Left lobe of liver (tissue), 2 donors: ENCODE measurements at places on chromosomes 12 and 14. TPM values are rescaled to one million over a fixed set of nuclear protein-coding genes. Genes with fewer than 3 reads are reported as not detected.

DNA sequence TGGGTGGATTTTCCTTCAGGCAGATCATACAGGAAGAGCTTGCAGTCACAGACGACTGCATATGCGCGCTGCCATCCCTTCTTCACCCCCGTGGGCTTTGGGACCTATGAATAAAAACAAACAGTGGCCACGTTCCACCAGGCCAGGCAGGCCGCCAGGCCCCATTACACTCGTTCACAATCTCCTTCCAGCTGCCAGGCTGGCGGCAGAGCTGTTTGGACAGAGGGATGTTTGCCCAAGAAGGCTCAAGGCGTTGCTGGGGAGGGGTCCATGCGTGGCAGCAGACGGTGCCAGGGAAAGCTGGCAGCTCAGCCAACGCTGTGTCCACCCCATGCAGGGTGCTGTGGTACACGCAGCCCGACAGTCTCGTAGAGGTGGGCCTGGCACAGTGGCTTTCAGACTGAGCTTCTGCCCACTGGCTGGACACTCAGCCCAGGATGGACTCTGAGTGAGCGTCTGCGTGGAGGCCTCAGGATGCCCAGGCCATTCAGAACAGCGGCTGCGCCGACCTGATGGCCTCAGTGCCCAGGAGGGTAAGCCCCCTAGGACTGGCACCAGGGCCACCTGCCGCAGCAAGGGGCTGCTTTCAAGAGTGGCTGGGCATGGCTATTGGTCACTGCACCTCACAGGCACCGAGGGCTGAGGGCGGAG, 27.5 kb downstream of the AMN start:
- peak; percentile 82 for DNase-seq

- DNase-seq: no peak
Observed at GRCh38 chr12:69469854-69470188, 367 bp upstream of the FRS2 start.

GRCh38 chr12:51482929-51483697, 58.5 kb downstream of the SLC4A8 start:
- no peak for DNase-seq

ADGRD1 gene
- 11.6 TPM for total RNA-seq

KRT77 gene
- not detected for total RNA-seq

GRCh38 chr12:5522432-5523335, 90.8 kb downstream of the NTF3 start:
- no peak for DNase-seq

DNA sequence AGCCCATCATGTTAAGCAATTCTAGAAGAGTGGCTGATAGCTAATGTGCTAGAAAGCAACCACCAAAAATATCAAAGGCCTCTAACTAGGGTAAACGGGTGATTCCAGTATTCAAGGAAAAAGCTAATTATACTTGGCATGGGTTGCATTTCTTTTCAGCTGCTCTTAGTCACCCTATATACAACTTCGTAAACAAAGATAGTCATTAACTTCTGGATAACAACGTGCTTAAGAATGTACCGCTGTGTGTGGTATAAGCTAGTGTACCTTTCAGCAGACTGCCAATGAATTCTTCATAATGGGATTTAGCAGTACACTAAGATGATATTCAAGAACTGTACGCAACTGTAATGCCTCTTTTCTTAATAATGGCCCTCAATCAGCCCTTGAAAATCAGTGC, 42.2 kb upstream of the SLC6A13 start:
- no peak for DNase-seq

GRCh38 chr14:94337274-94337673, 14.1 kb upstream of the SERPINA6 start:
- DNase-seq: no peak

- no peak for DNase-seq
Observed at GRCh38 chr12:78055545-78055944, 224.9 kb downstream of the NAV3 start.

DNA sequence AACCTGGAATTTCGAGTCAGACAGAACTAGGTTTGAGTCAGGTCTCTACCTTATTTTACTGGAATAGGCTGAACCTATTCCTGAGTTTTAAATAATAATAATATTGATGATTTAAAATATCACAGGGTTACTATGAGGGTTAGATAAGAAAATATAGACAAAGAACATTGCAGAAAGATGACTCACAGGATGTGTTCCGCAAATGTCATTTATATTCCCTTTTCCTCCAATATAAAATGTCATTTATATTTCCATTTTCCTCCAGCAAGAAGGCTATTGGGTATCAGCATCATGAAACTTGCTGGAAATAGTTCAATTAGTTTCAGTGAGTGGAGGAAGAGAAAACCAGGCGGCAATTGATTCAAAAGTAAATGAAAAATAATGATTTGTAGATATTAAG, 163.9 kb upstream of the RASSF8 start:
- DNase-seq: no peak

DNA sequence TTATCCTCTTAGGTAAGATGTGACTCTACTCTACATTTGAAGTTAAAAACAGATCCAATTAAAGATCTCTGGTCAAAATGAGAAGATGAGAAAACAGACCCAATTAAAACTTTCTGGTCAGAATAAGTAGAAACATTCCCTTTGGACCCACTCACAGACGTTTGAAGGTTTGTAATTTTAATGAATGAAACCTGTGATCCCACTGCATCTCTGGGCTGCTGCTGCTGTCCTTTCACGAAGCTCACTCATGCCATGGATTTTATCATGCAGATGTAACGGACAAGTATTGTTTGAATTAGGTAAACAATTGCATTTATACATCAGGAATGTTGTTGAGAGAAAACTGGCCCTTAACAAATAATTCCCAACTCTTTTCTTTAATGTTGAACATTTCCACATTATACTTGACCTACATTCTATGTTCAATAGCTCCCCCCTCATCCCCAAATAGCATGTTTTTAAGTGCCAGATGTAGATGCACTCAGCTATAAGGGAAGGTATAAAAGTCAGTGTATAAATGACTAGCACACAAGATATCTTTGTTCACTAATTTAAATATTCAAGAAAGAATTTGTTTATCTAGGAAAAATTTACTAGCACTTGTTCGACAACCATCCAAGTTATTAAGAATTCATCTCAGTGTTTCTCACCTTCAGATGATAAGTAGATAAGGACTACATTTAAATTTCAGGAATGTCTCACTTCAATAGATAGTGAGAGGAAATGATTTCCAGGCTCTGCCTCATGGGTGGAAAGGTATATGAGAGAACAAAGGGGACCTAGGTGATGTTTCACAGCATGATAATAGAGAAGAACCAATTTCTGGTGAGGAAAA, 202.3 kb upstream of the LMNTD1 start:
- DNase-seq: no peak

- DNase-seq: no peak
Observed at GRCh38 chr12:125083072-125083471, 17.8 kb downstream of the AACS start.

DNA sequence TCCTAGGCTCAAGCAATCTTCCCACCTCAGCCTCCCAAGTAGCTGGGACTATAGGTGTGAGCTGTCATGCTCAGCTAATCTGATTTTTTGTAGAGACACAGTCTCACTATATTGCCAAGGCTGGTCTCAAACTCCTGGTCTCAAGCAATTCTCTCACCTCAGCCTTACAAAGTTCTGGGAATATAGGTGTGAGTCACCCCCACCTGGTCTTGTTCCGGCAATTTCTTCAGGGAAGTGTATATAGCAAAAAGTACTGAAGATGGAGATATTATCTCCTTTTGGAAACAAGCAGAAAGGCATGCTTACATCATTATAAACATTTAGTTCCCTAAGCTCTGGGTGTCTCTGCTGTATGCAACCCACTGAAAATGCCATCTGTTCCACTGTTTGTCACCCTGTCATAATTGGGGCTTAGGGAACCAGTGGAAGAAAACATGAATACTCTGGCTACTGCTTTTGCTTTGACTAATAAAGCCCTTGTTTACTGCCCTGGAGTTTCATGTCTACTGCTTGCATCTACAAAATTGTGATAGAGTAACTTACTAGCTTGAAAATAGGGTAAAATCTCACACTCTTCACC, 940.2 kb downstream of the GALC start:
- DNase-seq: no peak

GRCh38 chr14:88426271-88426670, 40.8 kb downstream of the SPATA7 start:
- DNase-seq: no peak

DNA sequence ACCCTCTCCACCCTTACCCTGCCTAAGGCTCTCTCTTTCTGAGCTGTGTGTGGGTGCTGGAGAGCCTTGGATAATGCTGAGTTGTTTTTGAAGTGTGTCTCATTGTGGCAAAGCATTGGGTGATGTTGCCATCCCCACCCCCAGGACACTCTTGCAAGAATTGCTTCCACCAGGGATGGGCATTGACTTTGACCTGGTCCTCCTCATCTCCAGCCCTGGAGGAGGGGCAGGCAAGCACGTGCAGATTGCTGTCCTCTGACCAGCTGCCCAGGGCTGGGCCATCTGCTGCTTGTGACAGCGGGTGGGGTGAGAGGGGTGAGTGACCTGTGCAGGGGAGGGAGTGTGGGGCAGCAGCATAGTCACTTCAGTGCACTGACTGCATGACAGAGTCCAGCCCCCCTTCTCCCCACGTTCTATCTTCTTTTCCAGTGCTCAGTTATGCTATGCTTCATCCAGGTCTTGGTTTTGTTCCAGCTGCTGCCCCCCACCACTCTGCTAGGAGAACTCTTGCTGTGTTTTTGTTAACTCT, 26.2 kb downstream of the SUSD6 start:
- peak; percentile 96 for DNase-seq

DNA sequence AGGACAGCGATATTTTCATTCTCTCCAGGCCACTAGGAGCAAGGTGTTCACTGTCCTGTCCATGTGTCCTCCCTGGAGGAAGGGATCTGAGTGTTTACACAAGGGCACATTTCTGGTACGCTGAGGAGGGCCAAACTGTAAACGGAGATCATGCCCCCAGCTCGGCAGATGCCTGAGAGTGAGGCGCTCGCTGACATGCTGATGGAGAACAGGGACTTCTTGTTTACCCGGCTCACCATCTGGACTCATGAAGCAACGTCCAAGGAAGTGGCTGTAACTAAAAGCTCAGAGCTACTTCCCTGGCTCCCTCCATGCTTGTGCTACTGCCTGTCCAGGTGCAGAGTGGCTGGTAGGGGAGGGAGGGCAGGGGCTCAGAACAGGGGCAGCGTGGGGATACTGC, 43.4 kb upstream of the KCNA1 start:
- DNase-seq: no peak

- DNase-seq: no peak
Observed at GRCh38 chr12:117009759-117010158, 89.5 kb downstream of the TESC start.

GRCh38 chr14:21382886-21383847, 652 bp downstream of the SUPT16H start:
- DNase-seq: no peak

DNA sequence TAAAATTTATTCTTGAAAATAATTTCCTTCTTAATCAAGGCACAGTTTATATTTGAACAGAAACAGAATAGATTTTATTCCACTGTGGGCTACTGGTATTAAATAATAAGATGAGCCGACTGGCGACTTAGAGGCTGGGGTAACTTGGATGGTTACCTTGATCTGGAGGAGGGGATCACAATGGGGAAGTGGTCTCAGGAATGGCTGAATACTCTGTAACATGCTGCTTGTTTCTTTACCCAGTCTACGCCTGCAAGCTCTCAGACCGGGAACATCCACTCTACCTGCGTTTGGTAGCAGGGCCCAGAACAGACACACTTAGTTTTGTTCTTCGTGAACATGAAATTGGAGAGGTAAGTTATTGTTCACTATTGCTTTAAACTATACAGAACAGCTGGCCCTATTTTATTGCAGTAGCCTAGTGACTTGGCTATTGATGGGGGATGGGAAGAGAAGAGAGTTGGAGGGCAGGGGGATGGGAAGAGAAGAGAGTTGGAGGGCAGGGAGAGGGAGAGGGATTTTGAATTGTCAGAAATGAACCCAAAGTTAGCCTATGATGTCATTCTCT, 67.9 kb downstream of the GNS start:
- no peak for DNase-seq

CCDC63 gene
- not detected for total RNA-seq

HOXC6 gene
- total RNA-seq: not detected

GRCh38 chr12:52186118-52186840, 5.5 kb downstream of the KRT80 start:
- DNase-seq: no peak

ZBTB42 gene
- total RNA-seq: 4.9 TPM

DIO2 gene
- 0.10 TPM for total RNA-seq

SERPINA3 gene
- 7,311 TPM for total RNA-seq

- no peak for DNase-seq
Observed at GRCh38 chr14:73943083-73943482, 6.8 kb downstream of the FAM161B start.

P2RX7 gene
- 3.5 TPM for total RNA-seq

CCNT1 gene
- 12.1 TPM for total RNA-seq

DNA sequence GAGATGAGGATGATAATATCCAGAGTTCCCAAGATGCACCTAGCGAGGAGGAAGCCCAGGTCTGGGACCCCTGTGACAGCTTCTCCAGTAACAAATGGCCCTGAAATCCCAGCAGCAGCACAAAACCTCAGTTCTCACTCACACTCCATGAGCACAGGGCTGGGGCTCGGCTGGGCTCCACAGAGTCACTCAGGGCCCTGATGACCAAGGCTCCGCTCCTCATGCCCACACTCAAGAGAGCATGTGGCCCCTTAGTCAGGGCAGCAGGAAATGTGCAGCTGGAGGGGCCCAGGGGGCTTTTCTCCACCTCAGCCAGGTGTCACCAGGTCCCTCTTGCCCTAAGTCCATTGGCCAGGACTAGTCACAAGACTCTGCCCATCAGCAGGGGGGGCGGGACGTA, 242.7 kb upstream of the SFSWAP start:
- DNase-seq: peak; percentile 37

- no peak for DNase-seq
Observed at GRCh38 chr12:28023156-28023887, 50.8 kb upstream of the PTHLH start.

PCNX4 gene
- total RNA-seq: 17.4 TPM

DNA sequence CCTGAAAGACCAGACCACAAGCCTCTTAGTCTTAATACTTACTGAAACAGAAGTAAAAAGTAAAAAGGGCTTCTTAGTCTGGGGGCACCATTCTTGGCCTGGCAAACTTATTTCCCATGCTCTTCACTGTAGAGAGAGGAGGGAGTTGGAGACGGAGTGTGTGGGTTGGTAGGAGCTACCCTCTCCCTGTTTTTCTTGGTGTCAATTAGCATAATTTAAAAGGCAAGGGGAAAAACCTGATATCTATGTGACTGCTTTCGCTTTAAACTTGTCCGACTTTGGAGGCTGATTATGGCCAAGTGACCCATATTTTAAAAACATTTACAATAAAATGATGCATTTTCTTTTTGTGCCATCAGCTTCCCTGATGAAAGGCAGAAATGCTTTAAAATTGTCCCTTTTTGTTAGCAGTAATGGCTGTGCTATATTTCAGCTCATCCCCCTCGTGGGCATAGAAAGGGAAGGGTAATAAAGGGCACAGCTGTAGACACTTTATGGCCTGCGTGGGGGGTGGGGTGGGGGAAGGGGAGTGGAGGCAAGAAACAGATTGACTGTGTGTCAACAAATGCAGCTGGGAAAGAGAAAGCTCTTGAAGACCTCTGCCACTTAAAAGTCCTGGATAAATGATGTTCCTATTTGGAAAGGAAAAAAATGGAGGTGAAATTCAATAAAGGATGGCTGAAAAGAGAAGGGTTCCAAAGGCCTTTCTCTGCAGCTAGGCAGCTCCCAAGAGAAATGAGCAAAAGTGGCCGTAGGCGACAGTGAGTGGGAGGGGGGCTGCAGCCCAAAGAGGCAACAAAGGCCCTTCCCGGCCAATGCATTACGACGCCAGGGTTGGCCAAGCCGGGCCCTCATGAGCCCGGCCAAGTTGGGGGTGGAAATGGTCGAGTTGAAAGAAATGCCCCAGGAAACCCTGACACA, 57.5 kb upstream of the TMEM263 start:
- no peak for DNase-seq

GRCh38 chr14:101819251-101819990, 57.9 kb downstream of the PPP2R5C start:
- DNase-seq: peak; percentile 15
